ENCODE measurements at places on chromosomes 7 and 10.
A peak's percentile ranks its signal among the peaks of the same experiment; 100 is the strongest.

GRCh38 chr10:35563261-35563891, 41.8 kb upstream of the GJD4 start:
- peak; percentile 38 for DNase-seq

DNA sequence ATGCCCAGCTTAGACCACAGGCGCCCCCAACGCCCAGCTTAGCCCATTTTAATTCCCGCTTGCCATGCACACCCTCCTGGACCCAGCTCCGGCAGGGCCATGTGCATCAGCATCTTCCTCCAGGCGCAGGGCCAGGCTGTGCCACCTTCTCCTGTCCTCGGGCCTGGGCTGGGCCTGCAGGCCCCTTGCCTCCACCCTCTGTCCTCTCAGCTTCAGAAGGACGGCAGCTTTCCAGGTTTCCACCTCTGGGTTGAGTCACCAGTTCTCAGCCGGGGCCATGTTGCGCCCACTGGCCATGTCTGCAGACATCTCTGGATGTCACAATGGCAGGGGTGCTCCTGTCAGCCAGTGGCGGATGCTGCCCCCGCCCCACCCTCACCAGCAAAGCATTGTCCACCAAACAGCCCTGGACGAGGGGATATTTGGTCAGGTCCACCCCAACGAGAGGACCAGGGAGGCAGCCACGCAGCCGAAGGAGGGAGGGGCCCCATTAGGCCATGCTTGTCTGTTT, 59.1 kb upstream of the NKX6-2 start:
- DNase-seq, result no peak

DNA sequence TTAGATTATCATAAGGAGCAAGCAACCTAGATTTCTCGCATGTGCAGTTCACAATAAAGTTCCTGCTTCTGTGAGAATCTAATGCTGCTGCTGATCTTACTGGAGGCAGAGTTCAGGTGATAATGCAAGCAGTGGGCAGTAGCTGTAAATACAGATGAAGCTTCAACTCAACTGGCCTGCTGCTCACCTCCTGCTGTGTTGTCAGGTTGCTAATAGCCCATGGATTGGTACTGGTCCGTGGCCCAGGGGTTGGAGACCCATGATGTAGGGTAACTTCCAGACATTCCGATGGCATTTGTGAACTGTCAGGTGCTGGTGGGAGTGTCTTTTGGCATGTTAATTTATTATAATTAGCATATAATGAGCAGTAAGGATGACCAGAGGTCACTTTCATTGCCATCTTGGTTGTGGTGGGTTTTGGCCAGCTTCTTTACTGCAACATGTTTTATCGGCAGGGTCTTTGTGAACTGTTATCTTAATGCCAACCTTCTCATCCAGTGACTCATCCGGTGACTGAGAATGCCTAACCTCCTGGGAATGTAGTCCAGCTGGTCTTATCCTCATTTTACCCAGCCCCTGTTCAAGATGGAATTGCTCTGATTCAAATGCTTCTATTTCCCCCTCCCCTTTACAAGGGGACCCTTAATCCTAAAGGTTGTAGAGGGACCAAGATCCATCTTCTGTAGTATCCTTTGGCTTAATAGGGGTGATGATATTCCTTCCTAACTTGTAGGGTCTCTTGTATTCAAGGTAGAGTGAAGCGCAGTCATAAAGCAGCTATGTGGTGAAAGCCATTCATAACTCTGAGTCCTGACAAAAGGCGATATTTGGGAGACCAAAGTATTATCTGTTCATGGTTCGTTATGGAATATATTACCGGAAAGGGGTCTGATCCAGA, 165.8 kb downstream of the CCSER2 start:
- DNase-seq, result no peak

GRCh38 chr7:14666304-14666703, 236.2 kb downstream of the DGKB start:
- DNase-seq, result no peak

DNA sequence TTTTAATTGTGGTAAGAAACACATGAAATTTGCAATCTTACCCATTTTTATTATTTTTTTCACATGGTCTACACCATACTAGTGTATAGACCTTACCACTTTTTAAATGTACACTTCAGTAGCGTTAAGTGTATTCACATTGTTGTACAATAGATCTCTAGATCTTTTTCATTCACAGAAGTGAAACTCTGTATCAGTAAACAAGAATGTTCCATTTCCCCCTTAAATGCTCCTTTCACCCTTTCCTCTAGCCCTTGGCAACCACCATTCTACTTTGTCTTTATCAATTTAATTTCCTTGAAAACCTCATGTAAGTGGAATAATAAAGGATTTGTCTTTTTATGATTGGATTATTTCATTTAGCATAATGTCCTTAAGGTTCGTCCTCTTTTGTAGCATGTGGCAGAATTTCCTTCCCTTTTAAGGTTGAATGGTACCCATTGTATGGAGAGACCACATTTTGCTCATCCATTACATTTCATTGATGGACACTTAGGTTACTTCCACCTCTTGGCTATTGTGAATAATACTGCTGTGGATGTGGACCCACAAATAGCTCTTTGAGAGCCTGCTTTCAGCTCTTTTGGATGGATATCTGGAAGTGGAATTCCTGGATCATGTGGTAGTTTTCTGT, 45.7 kb downstream of the SNX10 start:
- no peak for DNase-seq

GRCh38 chr7:148394582-148394981, 196.0 kb upstream of the C7orf33 start:
- DNase-seq, result no peak

DNA sequence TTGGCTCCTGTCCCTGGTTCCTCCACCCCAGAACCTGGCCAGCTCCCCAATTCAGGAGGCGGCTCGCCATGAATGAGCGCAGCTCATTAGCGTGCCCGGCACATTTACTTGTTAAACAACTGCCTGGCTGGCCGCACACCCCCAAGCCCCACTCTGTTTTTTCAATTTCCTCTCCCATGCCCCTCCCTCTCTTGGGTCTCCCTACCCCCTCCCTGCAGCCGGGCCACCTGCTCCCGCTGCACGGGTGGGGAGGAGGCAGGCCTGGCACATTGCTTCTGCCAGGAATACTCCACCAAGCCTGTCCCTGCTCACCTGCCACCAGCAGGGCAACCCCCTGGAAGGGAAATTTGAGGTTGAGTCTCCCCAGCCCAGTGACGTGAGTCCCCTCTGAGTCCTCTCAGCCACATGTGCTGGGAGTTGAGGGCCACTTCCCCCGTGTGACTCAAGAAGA, 2.5 kb upstream of the SLIT1 start:
- no peak for DNase-seq

- DNase-seq, result no peak
These were observed 210.3 kb downstream of the CHRM2 start for GRCh38 chr7:137078781-137079180.

GRCh38 chr7:138745189-138745588, 44.0 kb upstream of the SVOPL start:
- no peak for DNase-seq

- DNase-seq, result no peak
These were observed 67.3 kb downstream of the DOCK4 start for GRCh38 chr7:112138938-112139337.
